Activated T-cell treated with anti-CD3 and anti-CD28 coated beads for 1 hour (primary cell): ENCODE measurements at places on chromosomes 2 and 18.

GRCh38 chr2:230925879-230926765, 1.1 kb upstream of the GPR55 start:
- DNase-seq = no peak

DNA sequence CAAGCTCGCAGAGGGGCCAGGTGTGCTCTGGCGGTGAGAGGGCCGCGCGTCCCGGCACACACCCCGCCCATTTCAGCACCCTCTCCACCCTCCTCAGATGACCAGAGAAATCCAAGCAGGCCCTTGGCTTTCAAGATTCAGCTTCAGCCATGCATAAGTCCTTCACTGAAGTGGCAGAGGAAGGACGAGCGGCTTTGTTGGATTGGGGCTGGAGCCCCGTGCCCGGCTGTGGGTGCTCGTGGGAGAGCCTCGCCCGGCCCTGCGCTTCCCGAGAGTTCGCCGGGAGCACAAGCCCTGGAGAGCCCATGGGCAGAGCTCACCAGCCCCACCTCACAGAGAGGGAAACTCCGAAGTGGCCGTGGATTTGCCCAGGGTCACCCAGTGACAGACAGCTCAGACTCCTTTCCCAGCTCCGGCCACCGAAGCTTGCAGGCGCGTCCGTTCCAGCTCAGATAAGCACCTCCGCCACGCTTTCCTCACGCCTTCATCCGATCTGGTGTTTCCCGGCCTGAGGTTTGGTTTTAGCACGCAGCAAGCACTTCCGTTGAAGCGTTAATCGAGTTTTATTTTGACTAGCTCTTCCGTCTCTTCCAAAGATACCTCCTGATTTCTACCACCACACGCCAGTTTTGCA, 45.6 kb upstream of the MTCL1 start:
- no peak for DNase-seq

- no peak for DNase-seq
These were observed 339.8 kb downstream of the DYSF start for GRCh38 chr2:71792926-71793761.

- DNase-seq = no peak
These were observed 978.8 kb upstream of the POU3F3 start for GRCh38 chr2:103875131-103875530.

DNA sequence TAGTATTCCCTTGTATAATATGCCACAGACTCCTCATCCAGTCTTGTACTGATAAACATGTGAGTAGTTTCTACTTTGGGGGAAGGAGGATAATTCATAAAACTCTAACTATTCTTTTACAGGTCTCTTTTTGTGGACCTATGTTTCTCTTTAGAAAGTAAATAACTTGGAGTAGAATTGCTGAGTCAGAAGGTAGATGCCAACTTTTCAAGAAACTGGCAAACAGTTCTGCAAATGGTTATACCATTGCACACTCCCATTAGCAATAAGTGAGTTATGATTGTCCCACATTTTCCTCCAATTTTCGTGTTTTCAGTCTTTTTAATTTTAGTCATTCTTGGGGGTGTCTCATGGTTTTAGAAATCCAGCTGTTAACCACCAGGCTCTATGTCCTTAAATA, 477.2 kb upstream of the LRRTM4 start:
- no peak for DNase-seq

- DNase-seq = no peak
These were observed 633.1 kb downstream of the ARHGAP15 start for GRCh38 chr2:143762176-143762928.

- DNase-seq = no peak
These were observed 107.7 kb downstream of the CD226 start for GRCh38 chr18:69840001-69840400.

DNA sequence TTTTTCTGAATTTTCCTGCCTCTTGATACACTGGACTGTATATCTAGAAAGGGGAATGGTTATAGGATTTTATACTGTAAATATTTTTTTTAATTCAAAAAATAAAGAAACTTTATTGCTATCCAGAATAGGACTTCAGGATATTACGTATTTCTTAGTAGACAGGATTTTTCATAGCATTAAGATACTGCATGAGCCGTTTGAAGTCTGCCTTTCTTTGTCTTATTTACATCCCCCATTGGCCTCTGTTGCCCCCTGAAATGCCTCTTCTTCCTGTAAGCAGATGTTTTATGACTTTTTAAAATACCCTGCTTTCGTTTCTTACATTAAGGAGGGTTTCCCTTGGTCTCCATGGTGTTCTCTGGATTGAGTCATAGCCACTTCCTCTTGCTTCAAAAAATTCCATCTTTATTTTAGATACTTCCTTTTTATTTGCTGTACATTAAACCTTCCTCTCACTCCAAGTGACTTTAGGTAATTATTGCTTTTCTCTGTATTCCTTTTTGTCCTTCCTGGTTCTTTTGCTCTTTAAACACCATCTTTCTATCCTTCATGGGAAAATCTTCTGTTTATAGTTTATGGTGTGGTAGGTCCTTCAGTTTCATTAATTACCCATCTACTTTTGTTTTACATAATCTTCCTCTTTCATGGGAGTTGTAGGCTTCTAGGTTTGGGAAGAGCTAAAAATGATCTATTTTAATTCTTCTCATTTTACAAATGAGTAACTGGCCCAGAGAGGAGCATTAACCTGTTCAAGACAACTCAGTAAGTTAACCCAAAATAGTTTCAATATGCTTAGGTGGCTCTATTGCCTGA, 72.6 kb downstream of the ZNF532 start:
- no peak for DNase-seq

GRCh38 chr18:57433482-57433881, 1.7 kb upstream of the ONECUT2 start:
- no peak for DNase-seq
